ENCODE measurements at places on chromosomes 6 and 20.

DNA sequence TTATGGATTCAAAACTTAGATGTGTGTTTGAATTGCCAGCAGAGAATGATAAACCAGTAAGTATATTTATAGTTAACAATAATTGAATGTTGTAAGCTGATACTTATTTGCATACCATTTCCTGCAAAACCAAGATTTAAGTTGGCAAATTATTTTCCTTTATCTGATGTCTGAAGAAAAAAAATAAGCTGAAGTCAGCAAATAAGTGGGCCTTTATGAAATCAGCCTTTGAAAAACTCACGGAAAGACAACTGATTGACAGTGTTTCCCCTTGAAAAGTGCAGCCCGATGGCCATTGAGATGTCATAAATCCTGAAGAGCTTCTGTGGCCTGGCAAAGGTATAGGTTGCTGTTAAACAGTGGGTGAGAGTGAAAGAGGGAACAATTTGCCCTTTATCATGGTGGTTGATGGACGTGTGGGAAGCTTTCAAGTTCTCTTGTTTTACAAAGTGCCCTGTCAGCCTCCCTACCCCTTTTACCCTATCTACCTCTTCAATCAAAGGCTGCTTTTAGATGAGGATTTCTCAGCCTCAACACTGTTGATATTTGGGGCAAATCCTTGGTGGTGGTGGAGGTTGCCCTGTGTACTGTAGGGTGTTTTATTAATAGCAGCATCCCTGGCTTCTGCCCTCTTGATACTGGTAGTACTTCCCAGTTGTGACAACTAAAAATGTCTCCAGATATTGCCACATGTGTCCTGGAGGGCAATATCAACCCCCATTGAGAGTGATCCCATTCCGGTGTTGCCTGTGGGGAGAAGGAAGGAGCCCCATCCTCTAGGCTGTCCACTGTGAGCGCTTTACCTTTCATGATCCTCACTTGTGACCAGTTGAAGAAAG, 50.2 kb downstream of the VAPB start:
- no peak for DNase-seq

DNA sequence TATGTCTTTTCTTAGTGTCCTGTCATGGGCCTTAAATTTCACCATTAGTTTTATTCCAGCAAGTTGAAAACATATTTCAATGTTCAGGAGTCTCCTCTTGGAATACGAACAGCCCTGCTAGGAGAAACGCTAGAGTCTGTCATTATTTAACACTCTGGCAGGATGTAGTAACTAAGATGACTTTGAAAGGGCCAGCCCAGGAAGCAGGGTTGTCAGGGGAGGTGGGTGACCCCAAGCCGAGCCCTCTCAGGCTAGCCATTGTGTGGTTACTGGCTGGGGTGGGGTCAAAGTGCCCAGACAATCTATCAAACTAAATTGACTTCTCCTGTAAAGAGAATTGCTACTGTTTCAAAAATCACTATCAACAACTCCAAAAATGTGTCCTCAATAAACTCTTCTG, 67.8 kb downstream of the LY86 start:
- DNase-seq, result no peak

- DNase-seq, result peak; percentile 31
These were observed 572 bp downstream of the ZNF341 start for GRCh38 chr20:33732166-33732970.

GRCh38 chr20:50498071-50498776, 12.0 kb upstream of the PTPN1 start:
- DNase-seq, result no peak

GRCh38 chr6:78533426-78533825, 333.9 kb upstream of the IRAK1BP1 start:
- DNase-seq, result no peak

DNA sequence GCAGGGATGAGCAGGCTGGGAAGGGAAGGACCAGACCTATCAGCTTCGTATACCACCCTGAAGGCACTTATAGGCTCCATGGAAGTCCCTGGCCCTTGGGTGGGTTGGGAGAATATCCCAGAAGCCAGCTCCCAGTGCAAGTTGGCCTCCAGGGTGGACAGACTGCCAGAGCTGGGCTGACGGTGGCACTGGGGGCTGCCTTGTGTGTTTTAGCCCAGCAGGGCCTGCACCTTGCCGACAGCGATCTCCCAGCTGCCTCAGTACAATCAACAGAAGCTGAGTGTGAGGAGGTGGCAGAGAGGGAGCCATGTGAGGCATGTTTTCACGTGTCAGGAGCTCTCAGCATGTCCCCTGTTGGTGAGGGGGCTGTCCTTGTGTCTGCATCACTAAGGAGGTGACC, 159.5 kb downstream of the VEGFA start:
- DNase-seq, result no peak

GRCh38 chr6:52300489-52300931, 16.0 kb upstream of the MCM3 start:
- no peak for DNase-seq

DNA sequence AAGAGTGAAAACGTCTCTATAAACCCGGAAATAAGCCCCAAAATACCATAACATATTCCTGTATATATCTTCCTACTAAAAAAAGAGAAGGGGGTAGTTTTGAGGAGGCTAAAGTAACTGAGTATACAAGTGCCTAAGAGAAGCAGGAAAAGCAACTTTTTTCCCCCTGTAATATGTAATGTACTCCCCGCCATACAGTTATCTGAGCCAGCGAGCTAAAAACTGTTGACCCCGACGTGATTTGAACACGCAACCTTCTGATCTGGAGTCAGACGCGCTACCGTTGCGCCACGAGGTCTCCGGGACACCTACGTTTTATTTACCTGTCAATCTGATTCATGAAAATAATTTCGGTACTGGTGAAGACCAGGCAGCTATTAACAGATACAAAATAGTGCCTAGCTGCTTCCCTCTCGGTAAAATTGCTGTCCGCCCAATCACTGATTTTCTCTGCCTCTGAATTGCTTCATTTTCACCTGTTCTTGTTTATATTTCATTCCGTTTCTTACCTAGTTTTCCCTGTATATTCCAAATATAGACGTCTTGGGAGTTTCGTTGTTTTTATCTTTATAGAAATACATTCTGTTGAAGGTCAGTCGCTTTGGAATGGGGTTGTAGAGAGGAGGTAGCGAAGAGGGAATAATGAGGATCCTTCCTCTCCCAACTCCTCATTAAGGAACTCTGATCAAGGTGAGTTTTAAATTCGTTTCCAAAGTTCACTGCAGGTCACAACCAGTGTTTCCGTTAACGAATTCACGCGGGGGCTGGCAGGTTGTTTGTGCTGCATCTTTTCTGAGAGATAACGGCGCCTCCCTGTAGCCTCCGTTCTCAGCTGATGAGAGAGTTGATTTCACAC, 33.6 kb upstream of the BTN3A2 start:
- DNase-seq, result no peak

GRCh38 chr6:36110050-36110449, 20.3 kb upstream of the MAPK13 start:
- DNase-seq, result no peak

GRCh38 chr6:107972413-107973096, 14.5 kb upstream of the SEC63 start:
- no peak for DNase-seq

- no peak for DNase-seq
These were observed 10.8 kb downstream of the DDO start for GRCh38 chr6:110404607-110405006.

- no peak for DNase-seq
These were observed 8.6 kb upstream of the WFDC9 start for GRCh38 chr20:45639687-45640086.

GRCh38 chr6:160730911-160731310, 28.9 kb downstream of the PLG start:
- no peak for DNase-seq

DNA sequence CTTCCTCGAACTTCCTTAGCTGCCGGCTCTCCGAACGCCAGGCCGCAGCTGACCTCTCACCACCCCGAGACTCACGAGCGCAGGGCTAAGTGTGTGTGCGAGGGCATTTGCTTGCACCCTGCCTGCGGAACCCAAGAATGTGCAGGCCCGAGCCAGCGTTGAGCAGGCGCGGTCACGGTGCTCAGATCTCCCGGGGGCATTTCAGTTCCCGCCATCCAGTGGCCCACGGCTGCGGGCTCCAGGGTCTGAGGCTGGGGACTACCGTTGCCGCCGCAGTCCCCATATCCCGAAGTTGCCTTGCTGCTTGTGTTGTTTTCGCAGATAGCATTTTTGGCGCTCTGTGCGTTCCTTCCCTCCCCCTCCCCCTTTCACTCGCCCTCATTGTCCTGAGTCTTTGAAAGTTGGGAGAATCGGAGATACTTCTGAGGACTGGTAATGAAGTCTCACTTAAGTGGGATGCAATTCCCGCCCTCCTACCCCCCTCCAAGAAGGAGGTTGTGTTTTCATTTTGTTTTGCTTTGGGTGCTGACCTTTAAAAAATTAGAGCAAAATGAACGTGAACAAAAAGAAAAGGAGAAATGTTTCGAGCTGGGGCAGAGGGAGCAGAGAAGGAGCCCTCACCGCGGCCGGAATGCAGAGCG, 1.7 kb downstream of the NR2E1 start:
- no peak for DNase-seq

GRCh38 chr20:62363920-62364851, 2.9 kb downstream of the LAMA5 start:
- DNase-seq, result no peak

DNA sequence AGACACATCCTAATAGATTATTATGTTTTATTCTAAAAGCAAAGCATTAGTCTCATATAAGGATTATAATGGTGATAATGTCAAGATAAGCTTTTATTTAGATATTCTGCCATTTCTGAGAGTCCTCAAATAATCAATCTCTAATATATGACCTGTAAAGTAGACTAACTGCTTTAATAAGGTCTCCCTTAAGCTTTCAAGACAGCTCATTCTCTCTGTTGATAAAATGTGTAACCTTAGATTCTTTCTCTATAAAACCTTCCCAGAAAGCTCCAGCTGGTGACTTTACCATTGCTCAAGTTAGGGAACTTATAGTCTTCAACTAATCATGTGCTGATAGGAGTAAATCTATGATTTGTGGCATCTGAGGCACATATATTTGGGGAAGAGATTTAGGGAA, 457.8 kb downstream of the MEI4 start:
- no peak for DNase-seq

DNA sequence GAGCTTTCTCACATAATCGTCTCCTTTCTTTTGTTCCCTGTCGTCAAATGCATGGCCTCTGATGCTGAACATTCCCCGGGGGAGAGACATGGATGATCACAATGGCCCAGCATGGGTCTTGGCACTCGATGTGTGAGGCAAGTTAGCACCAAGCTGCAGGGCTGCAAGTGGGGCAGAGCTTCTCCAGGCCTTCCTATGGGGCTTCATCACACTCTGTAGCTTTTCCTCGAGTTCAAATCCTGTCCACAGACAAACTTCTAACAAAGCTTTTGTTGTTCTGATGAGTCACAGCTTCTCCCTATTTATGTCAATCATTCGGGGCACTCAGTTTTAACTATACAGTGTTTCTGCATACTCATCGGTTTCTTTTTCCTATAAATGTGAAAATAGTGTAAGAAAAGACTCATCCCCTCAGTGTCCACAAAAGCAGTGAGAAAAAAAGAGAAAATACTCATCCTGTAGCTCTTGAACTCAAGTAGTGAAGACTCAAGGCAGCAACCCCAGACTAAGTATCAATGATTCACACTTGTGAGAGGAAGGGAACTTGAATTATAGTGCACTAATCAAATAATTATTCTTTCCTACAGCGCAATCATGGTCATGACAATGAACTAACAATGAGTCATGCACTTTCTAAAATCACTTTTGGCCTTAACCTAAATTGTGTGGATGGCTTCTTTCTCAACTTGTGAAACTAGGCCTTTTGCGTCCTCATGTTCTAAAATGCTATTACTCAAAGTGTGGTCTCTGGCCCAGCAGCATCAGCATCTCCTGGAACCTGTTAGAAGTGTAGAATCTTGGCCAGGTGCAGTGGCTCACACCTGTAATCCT, 68.4 kb upstream of the NOX3 start:
- no peak for DNase-seq

DNA sequence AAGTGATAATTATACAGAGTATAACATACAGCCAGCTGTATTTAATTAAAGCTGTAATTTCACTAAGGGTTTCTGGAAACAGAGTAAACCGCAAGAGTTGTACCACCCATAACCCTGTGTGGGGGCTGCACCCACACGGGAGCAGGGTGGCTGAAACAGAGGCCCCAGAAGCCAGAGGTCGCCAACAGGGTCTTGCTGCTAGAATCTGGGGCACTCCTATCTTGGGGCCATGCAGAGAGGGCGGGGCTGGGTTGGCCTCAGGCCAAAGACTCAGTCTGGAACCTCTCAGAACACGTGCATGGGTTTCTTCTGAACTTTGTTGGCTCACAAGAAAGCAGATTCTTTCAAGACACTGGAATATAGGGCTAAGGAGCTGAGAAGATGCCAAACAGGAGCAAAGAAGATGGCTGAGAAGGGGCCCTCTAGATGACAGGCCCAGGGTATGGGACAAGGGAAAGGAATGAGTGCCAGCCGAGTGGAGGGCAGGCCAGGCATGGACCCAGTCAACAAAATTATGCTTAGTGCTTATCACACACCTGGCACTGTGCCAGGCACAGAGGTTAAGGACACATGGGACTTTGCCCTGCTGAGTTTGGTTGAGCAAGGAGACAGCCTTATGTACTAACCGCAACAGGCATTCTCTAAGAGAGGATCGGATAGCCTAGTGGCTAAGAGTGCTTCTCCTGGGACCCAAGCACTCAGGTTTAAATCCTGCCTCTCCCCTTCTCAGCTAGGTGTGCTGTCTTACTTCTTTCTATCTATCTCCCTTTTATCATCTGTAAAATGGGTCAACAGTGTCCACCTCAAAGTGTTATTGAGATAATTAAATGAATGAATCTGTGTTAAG, 96.6 kb upstream of the FOXP4 start:
- no peak for DNase-seq

DNA sequence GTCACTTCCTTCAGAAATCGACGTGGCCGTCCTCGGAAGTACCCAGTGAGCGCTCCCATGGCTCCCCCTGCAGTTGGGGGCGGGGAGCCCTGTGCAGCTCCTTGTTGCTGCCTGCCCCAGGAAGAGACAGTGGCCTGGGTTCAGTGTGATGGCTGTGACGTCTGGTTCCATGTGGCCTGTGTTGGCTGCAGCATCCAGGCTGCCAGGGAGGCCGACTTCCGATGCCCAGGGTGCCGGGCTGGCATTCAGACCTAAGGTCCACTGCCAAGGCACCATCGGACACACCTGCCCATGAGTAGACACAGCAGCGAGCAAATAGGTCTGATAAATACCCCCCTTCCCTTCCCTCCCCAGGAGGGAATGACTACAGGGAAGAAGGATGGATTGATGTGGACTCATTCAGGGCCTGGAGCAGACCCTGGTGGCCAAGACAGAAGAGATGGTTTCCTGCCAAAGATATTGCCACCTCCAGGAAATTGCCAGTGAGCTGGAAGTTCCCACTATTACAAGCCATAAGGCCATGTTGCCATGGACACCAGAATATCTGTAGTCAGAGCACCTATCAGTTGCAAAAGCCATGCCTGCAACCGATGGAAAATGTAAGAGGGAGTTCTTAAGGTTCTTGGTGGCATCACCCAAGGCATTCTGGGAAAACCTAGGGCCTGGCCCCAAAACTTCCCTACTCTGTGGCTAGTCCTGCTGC, 4.2 kb downstream of the TCF19 start:
- no peak for DNase-seq

- DNase-seq, result no peak
These were observed 613.2 kb upstream of the FLRT3 start for GRCh38 chr20:14950633-14951032.

GRCh38 chr20:4282550-4282949, 267.2 kb upstream of the RNF24 start:
- no peak for DNase-seq

- DNase-seq, result no peak
These were observed 54.1 kb downstream of the RBM38 start for GRCh38 chr20:57445298-57445697.

- DNase-seq, result no peak
These were observed 12.6 kb downstream of the ANKEF1 start for GRCh38 chr20:10047427-10047826.
